ENCODE measurements at places on chromosomes 16 and 17.

- no peak overlapping the region for H3K4me3 ChIP-seq
- no peak overlapping the region for H3K27ac ChIP-seq
- H3K4me1 ChIP-seq: peaks cover 49% of the 10 kb centered on the region
- no peaks in the 10 kb centered on the region for H3K36me3 ChIP-seq
- no peak for DNase-seq
- H3K27me3 ChIP-seq: no peaks in the 10 kb centered on the region
Observed at GRCh38 chr17:67841992-67842391, 16.7 kb downstream of the BPTF start.

DNA sequence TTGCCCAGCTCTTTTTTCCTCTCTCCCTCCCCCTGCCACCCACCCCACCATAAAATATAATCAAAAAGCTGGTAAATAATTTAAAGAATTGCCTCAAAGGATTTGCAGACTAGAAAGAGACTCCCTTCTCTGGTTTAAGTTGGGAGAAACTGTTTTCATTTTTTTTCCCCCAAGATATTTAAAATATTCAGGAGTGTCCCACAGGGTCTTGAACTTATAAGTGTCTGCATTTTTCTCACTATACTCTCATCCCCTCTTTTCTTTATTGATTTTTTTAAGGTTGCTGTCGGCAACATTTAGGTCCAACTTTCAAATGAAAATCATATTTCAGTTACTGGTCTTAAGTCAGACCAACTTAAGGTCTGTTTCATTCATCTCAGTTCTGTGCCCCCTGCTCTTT is 210.2 kb downstream of the MSI2 start:
- H3K4me3 ChIP-seq: no peak overlapping the region
- H3K36me3 ChIP-seq: peaks cover 3% of the 10 kb centered on the region
- peaks cover 64% of the 10 kb centered on the region for H3K4me1 ChIP-seq
- no peaks in the 10 kb centered on the region for H3K27me3 ChIP-seq
- no peak for DNase-seq

DNA sequence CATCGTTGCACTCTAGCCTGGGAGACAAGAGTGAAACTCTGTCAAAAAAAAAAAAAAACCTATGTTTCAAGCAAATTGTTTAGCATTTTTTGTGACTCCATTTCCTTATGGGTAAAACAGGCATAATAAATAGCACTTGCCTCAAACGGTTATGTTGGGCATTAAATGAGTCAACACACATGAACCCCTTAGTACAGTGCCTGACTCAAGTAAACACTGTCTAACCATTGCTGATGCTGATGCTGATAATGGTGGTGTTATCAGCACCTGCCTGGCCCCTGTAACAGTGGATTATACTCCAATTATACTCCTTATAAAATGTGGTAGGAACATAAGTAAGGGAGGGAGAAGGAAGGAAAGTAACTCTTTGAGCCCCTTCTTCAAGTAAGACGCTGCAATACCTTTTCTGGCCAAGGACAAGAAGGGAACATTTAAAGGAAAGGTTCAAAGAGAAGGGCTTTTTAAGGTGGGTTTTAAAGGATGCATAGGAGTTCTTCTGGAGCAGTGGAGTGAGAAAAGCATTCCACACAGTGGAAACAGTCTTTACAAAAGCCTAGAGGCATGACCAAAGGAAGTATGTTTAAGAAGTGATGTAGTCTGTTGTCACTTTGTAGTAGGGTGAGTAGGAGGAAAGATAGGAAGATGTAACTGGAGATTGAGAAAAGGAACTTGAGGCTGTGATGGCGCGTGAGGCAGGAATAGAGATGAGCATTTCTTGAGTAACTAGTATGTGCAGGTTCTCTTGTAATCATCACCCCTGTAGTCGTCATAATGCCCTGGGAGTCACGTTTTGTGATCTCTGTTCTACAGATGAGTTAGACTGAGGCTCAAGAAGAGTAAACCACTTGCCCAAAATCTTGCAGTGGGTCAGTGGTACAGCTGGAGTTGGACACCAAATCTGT is 4.3 kb downstream of the SCNN1B start:
- no peaks in the 10 kb centered on the region for H3K36me3 ChIP-seq
- H3K4me1 ChIP-seq: peaks cover under 1% of the 10 kb centered on the region
- H3K27ac ChIP-seq: no peak overlapping the region

DNA sequence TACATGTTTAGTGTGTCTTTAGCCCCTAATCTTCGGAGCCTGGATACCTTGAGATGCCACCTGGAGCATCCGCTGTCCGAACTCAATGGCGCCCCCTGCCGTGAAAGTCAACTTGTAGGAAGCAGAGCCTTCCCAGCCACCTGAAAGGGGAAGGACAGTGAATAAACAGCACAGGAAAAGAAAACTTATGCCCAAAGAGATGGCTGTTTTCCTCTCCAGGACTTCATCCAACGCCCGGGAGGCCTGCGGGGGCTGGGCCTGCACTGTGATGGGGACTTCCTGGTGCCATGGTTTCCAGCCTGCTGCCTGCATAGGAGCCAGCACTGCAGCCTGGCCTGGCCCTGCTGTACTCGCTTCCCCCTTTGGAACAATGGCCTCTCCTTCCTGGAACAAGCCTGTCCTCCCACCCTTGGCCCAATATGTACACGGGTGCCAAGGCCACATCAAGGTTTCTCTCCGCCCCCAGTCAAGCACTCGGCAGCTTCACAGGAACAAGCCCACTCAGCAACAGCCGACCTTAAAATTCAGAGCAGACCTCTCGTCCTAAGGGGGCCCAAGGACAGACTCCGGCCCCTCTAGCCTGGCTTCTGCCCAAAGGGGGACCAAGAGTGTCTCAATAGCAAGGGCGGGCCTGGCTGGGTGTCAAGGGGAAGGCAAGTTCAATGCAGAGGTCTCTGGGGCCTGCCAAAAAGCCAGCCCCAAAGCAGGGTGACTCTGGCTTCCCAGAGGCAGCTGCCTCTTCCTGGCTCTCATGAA is 4.5 kb upstream of the UNC13D start:
- H3K27me3 ChIP-seq: no peaks in the 10 kb centered on the region
- H3K36me3 ChIP-seq: peaks cover 5% of the 10 kb centered on the region
- peaks cover 25% of the 10 kb centered on the region for H3K4me1 ChIP-seq
- no peak overlapping the region for H3K4me3 ChIP-seq
- DNase-seq: peak; percentile 89
- no peak overlapping the region for H3K27ac ChIP-seq

- no peaks in the 10 kb centered on the region for H3K36me3 ChIP-seq
- no peak for DNase-seq
- no peak overlapping the region for H3K27ac ChIP-seq
- H3K4me1 ChIP-seq: no peaks in the 10 kb centered on the region
- peaks cover 11% of the 10 kb centered on the region for H3K27me3 ChIP-seq
Observed at GRCh38 chr17:68694791-68695485, 93.8 kb upstream of the FAM20A start.

DNA sequence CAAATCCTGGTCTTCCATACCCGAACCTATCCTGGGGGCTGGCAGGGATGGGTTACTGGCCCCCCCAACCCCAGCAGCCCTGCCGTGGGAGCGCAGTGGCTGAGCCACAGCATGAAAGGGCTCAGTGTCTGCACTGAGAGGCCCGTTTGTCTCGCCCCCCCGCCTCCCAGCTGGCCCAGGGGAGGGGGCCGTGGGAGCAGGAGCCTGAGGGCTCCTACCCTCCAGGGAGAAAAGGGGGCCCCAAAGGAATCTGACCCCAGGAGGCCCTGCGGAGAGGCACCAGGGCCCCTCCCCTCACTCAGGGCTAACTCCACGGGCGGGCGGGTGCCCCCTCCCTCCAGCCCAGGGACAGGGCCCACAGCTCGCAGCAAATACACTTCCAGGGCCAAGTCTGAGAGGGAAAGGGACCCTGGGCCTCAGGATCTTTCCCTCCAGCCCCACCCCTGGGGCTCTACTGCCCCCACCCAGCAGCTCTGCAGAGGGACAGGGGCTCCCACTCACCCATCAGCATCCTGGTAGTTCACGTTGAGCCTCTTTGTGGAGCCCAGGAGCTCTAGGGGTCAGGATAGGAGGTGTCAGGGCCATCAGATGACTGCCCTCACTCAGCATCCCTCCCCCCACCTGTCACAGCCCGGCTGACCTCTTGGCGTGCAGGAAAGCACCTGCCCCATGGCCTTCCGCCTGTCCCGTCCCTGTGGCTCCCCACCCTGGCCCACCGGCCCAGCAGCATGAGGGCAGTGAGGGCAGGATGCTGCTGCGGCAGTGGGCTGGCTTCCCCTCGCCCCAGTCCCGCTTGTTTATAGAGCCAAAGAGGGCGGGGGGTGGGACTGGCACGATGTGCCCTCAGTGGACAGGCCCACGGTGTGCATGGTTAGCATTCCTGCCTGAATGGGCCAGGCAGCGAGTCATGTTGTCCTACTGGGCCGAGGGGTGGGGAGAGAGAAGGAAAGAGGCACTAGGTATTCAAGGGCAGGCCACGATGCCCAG is 7.3 kb downstream of the CASKIN2 start:
- no peaks in the 10 kb centered on the region for H3K4me1 ChIP-seq
- no peak overlapping the region for H3K27ac ChIP-seq
- no peak for DNase-seq
- H3K36me3 ChIP-seq: no peaks in the 10 kb centered on the region
- no peaks in the 10 kb centered on the region for H3K27me3 ChIP-seq
- no peak overlapping the region for H3K4me3 ChIP-seq

DNA sequence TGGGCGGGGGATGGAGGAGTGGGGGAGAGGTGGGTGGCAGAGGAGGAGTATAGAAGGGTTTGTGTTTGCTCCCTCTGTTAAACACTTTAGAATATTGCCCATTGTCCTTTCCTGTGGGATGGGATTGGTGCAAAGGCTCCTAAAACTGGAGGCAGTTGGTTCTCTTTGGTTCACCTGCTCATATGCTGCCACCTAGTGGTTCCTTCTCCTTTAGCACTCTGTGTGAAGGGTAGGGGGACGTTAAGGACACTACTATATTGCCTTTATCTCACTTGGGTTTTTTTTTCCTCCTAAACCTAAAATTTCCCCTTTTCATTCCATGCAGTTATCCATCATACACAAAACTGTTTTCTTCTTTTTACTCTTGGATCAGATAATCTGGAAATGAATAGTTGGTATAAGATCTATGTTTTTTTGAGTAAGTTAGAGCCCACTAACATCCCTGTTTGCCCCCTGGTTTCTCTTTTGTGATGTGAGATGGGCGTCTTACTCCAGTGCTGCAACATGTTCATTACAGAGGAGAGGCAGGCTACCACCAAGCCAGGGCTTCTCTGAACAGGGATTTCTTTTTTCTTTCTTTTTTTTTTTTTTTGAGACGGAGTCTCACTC is 23.8 kb downstream of the SNX11 start:
- no peaks in the 10 kb centered on the region for H3K4me1 ChIP-seq
- no peaks in the 10 kb centered on the region for H3K27me3 ChIP-seq
- peak overlapping the region; percentile 47 for H3K27ac ChIP-seq
- peaks cover under 1% of the 10 kb centered on the region for H3K36me3 ChIP-seq
- DNase-seq: peak; percentile 56

DNA sequence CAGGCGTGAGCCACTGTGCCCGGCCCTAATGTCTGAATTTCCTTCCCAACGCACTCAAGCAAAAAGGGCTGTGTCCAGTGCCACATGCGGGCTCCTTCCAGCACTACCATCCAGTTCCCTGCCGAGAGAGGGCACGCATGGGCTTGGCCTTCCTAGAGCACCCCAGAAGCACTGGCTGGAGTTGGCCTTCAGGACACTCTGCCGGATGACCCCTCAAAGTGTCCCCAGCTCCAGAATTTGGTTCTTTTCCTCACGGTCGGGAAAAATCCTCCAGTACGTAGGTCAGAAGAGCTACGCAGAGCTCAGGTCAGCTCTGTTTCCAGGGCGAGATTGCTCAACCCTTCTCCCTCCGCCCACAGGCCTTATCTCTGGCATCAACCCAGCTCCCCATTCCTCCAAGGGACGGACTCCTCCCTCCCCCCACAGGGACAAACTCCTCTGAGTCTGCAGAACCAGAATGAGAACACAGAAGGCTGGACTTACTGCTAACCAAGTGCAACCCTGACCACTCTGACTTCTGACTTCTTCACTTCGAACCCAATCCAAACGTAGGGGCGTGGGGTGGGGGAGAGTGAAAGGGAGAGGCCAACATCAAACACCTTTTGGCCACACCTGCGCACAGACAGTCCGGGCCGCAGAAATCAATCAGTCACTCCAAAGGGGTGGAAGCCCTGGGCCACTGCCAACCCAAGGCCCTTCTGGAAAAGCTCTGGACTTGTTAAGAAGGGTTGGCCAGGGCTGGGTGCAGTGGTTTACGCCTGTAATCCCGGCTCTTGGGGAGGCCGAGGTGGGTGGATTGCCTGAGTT is 3.6 kb downstream of the CDC42EP4 start:
- no peak overlapping the region for H3K4me3 ChIP-seq
- H3K36me3 ChIP-seq: no peaks in the 10 kb centered on the region
- H3K27me3 ChIP-seq: peaks cover 9% of the 10 kb centered on the region

DNA sequence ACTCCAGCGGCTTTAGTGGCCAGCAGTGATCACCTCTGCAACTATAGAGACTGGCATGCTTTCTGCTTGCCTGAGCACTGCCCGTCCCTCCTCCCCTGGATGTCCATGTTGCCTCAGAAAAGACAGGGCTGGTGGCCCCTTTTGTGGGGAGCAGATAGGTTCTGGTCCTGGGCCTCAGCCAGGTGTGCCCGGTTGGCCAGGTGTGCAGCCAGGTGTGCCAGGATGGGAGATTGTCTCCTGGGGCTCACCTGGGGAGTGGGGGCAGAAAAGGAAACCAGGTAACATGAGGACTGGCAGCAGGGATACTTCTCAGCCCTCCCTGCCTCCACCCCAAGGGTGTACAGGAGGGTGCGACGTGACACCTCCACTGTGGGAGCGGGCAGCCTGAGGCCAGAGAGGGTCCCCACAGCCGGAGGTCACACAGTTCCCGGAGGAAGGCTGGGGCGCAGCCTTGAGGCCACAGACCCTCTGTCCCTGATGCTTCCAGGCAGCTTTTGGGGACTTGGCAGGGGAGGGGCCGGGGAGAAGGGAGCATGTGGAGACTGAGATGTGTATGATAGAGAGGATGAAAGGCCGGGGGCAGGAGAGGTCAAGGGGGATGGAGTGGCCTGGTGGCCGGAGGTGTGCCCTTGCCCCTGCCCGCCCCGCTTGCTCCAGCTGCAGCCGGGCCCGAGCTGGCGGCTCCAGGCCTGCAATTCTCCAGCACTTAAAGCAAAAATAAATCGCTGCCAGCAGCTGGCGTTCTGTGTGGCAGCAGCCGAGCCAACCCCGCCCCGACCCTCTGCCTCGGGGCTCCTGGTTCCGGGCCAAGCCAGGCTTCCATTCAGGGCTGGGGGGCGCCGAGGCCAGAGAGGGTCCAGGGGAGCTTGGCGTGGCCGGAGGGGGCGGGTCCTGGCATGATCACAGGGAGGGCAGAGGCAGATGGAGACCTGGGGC is 6.7 kb downstream of the KCNJ12 start:
- DNase-seq: no peak
- H3K4me1 ChIP-seq: peaks cover under 1% of the 10 kb centered on the region
- peaks cover 4% of the 10 kb centered on the region for H3K27me3 ChIP-seq
- no peaks in the 10 kb centered on the region for H3K36me3 ChIP-seq
- H3K4me3 ChIP-seq: no peak overlapping the region

- no peak overlapping the region for H3K27ac ChIP-seq
- H3K4me3 ChIP-seq: peak overlapping the region; percentile 69
- peak; percentile 14 for DNase-seq
Observed at GRCh38 chr17:30922235-30923030, 688 bp downstream of the ADAP2 start.

DNA sequence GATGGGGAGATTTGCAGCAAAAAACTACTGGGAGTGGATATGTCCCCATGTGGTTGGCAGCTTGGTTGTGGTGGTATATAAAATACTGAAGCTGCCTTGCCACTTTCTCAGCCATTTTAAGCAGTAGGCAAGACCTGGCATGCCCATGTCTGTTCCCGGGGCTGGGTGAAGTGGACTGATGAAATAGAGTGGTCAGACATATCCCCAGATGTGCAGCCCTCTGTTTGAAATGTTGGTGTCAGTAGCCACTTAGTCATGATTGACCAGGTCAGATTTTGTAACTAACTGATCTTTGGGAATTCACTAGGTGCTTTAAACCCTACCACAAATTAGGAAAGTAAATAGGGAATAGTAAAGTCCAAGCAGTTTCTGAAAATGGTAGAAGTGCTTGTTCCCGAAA is 151.6 kb downstream of the PHKB start:
- no peaks in the 10 kb centered on the region for H3K4me1 ChIP-seq
- no peaks in the 10 kb centered on the region for H3K27me3 ChIP-seq
- no peak overlapping the region for H3K27ac ChIP-seq
- H3K4me3 ChIP-seq: no peak overlapping the region
